ENCODE measurements at places on chromosomes 11 and 22. TPM values are rescaled to one million over a fixed set of nuclear protein-coding genes. Genes with fewer than 3 reads are reported as not detected.

DNA sequence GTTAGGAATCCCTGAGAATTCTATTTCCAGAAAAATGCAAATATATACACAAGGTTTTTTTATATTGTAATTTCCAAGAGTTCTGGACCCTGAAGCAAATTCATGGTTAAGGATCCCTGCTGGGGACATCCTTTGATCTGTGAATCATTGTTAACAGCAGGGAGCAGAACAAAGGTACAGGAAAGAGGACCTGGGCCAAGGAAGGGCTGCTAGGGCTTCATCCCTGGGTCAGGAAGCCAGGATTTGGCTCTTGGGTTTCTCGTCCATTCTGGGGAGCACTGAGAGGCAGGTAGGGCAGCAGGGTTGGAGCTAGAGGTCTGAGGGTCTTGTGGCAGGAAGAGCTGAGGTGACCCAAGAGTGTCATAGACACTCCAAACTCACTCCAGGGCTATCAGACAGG is 10.2 kb upstream of the OAF start:
- DNase-seq = no peak

- no peak for DNase-seq
Measured at GRCh38 chr11:90343673-90344072, 120.8 kb upstream of the CHORDC1 start.

GRCh38 chr22:19755145-19755710 is 5.3 kb upstream of the TBX1 start:
- no peak for DNase-seq

GRCh38 chr11:124339396-124340141 is 19.6 kb upstream of the OR8D2 start:
- DNase-seq = no peak

The ART1 gene
- polyA plus RNA-seq = 0.38 TPM

The OR4A16 gene
- not detected for polyA plus RNA-seq

The ADAMTS8 gene
- 2.5 TPM for polyA plus RNA-seq

The LYVE1 gene
- polyA plus RNA-seq = 57.2 TPM

Data from left kidney (tissue), 8 donors.